ENCODE measurements at places on chromosomes 3 and 15.

GRCh38 chr3:197015790-197016736, 13.6 kb downstream of the MELTF start:
- DNase-seq: no peak

GRCh38 chr3:41726891-41727290, 235.0 kb downstream of the ULK4 start:
- no peak for DNase-seq

DNA sequence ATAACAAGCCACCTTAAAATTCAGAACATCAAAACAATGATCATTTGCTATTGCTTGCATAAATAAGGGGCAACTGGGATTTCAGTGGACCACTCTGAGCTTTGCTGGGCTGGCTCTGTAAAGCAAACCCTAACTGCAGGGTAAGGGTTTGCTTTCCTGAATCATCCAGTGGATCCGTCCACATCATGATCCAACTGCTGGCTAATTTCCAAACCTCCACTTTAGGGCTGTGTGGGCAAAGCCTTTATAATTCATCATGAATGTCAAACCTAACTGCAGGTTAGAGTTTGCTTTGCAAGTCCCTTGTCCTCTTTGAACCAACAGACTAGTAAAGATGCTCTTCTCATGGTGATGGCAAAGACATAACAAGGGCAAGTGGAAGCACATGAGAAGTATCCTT, 76.1 kb downstream of the SYNPR start:
- no peak for DNase-seq

GRCh38 chr3:107870096-107870495, 220.7 kb downstream of the CD47 start:
- no peak for DNase-seq

DNA sequence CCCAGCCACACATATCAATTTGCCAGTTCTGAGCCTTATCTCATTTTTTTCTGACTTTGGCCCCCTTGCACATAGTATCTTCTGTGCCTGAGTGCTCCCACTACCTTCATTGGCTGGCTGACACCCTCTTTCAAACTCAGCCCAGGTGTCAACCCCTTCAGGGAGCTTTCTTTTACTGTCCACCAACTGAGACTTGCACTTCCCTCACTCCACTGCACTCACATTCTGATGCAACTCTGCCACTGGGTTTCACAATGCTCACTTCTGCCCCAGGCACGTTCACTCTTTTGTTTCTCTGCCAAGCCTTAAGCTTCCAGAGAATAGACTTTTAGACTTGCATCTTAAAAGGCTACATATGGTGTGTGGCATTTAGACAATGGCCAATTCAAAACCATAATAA, 101.5 kb upstream of the CBLB start:
- no peak for DNase-seq

DNA sequence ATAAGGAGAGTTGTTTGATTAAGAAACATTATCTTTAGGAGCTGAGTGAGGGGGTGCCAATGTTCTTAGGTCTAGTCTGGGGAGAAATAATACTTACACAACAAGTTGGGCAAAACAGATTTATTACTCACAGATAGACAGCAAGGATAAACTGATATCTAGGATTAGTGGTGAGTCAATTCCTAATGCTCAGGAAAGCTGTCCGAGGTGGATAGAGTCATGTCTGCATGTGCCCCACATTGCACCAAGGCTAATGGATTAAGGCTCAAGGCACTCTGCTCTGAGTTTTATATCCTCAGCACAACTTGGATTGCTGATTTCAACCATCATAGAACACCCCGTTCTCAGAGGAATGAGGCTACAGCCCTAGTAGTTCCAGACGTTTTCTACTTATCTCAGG, 1042.3 kb downstream of the OTOL1 start:
- DNase-seq: no peak

DNA sequence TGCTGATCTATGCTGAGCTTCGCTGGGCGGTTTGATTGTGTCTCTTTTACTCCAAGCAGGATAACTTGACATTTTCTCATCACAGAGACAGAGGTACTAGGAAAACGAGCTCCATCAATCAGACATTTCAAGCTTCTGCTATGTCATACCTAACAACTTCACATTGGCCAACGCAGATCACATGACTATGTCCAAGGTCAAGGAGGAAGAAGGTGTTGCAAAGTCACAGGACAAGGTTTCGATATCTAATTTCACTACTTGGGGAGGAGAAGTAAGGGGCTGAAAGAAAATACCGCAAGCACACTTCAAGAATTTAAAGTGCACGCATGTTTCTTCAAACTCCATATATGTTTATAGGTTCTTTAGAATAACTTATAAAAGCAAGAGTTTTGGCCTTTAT, 425.8 kb downstream of the CHL1 start:
- no peak for DNase-seq

DNA sequence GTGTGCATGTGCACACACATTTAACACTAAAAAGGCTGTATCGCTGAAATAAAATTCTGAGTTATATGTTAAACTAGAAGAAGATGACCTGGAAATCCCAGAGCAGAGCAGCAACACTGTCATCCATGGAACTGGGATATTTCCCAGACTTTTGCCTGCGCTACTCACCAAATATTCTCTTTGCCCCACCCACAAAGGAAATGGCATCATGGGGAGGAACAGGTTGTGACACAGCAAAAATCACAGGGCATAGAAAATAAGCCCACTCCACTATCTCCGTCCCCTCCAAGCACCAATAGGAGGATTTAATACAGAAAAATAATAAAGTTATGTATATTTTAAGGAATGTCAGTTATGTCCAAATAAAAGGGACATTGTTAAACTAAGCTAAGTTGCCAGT, 71.7 kb downstream of the COL8A1 start:
- DNase-seq: no peak

DNA sequence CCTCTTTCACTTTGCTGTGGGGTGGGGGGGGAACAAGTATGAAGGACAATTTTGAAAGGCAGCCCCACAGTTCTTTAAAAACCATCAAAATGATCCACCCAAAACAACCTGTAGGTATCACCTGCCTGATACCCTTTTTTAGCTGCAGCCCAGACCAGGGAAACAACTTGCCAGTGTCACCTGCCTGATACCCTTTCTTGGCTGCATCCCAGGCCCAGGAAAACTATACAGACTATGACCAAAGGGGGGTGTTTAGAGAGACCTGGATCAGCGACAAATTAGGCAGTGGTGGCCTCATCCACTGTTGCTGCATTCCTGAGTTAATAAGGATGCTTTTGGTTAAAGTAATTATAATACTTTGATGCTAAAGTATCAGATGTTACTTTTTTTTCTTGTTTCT, 122.0 kb downstream of the VPS13C start:
- DNase-seq: no peak

DNA sequence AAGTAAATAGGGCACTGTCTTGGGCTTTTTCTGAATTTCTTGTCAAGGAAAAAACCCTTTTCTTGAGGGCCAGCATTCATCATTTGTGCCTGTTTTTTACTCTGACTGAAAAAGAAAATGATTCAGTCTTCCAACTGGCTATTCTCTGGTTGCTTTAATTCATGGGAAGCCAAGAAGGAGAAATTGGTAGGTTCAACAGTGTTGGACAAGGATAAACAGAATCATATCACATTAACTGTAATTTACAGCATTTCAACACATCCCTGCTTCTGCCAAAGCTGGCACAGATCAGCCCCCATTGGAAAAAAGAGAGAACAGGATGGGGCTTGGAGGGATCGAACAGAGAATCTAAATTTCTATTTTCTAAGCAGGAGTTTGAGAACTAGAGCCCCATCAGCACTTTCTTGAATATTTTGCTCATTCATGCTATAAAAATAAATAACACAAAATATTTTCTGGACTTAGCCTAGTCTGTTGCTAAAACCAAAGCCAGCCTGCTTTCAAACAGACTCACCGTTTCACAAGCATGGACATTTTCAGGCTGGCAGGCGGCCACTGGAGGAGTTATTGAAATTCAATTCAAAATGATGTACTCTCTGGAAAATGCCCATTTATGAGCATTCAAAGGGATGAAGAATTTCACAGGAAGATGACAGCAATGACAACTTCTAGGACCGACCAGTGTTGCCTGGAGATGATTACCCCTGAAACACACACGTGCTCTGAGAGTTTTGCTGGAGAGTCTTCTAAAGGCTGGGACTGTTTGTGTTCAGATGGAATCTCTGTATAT, 181.2 kb downstream of the WNT5A start:
- no peak for DNase-seq

DNA sequence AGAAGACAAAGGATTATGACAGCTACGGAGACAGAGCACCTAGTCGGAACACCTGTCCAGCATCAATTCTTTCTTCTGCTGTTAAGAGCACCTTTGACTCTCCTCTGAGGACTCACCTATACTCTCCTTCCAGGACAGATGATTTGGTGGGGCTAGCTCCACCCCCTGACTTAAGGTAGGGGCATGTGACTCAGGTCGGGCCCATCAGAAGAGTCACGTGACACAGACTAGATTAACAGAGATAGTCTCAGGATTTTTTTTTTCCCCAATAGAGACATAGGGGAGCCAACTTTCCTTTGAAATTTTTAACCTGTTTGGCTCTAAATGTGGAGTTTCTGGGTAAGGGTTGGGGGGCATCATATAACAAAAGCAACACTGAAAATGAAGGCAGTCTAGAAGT, 11.4 kb upstream of the WNT5A start:
- DNase-seq: no peak

DNA sequence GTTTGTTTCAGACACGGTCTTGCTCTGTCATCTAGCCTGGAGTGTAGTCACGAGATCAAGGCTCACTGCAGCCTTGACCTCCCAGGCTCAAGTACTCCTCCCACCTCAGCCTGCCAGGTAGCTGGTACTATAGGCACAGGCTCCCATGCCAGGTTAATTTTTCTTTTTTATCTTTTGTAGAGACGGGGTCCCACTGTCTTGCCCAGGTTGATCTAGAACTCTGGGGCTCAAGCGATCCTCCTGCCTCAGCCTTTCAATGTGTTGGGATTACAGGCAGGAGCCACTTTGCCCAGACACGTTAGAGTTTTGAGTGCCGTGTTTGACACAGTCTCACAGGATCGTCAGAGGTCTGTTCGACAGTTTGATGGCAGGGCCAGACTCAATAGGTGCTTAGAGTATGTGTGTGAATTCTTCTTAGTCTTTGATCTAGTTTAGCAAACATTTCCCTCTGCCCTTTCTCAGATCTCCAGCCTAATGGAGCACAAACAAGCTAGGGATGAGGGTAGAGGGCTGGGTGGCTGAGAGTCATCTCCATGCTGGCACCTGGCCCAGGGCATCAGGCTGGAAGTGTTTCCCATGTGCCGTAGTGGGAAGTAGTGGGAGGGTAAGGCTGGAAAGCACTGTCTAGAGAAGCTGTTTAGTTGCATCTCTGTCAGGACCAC, 66.1 kb upstream of the DLG1 start:
- DNase-seq: no peak

DNA sequence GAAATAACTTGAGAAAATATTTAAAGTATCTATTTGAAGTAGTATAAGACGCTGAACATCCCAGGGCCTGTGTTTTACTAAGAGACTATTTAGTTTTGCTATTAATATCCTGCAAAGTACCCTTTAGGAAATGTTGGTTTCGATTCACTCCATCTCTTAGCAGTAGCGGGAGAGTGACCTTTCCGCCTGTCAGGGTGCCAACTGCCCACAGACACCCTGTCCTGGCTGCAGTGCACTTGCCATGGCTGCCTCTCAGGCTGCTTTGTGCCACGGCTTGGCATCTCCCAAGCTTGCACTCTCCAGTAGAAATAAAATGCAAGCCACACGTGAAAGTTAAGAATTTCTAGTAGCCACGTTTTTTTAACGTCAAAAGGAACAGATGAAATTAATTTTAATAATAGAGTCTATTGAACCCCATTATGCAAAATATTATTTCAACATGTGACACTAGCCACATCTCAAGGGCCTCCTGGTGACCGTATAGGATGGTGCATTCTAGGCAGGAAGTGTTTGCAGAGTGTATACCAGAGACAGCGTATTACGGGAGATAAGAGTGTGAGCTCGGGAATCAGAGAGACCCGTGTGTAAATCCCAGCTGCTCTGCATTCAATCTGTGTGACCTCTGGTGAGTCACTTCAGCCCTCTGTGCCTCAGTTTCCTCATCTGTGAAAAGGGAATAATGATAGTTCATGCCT, 19.8 kb downstream of the ADAMTS9 start:
- no peak for DNase-seq

DNA sequence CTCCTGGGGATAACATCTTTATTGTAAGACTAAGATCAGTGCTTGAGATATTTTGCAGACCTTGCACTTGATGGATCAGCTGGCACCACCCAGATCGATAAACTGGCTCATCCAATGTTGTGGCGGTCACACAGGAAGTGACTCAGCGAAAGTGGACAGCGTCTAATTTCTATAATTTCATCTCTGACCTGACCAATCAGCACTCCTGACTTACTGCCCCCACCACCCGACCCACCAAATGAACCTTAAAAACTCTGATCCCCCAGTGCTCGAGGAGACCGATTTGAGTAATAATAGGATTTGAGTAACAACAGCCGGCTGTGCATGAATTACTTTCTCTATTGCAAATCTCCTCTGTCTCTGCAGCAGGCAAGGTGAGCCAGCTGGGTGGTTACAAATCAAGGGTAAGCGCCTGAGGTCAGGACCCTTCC, 62.7 kb upstream of the RNU6-1 start:
- DNase-seq: no peak

GRCh38 chr3:51371943-51372557, 13.0 kb upstream of the MANF start:
- DNase-seq: peak; percentile 74

DNA sequence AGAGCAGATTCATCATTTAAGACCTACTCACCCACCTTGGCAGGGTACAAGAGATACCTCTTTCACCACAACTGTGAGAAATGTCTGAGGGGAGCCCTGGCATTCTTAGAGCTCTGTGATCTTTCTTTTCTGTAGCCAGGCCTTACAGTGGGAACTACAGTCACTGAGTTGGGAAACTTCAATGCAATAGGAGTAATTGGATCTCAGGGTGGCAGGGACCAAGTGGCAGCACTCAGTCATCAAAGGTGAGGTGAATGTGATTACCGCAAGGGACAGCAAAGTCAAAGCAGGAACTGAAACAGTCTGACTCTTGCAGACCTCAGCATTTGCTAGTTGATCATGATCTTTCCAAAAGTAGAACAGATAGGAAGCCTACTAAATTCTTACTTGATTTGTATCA, 7.2 kb upstream of the MCF2L2 start:
- DNase-seq: no peak

GRCh38 chr15:100772892-100773520, 106.6 kb upstream of the ALDH1A3 start:
- no peak for DNase-seq

GRCh38 chr3:73452729-73453128, 172.0 kb downstream of the PDZRN3 start:
- DNase-seq: no peak

DNA sequence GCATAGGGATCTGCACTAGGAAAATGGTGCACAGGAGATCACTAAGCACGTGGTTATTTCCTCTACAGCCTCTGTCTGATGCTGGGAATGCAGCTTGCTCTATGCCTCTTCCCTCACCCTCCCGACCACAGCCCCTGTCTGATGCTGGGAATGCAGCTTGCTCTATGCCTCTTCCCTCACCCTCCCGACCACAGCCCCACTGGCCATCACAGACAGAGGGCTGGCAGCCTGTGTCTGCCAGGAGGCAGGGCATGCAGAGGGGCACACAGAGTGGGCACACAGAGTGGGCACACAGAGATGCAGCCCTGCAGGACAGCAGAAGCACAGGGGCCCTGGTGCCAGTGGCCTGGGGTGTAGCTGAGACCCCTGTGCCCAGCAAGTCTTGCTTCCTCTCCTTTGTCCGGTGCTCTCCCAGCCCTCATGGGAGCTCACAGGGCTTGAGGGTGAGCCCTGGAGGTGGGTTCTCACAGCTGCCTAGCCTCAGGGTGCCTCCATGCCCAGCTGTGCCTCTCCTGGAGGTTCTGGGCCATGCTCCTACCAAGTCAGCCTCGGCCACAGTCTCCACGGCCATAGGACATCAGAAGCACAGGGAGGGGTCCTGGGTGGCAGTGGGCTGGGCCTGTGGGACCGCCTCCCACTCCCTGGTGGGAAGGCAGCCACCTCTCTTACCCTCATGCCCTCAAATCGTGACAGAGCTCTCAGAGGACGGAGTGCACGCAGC, 65.8 kb downstream of the EXOG start:
- no peak for DNase-seq

Data from Kasumi-1 (cell line).